Peyer's patch (tissue), 4 donors: ENCODE measurements at places on chromosomes 11 and 22.
A peak's percentile ranks its signal among the peaks of the same experiment; 100 is the strongest.

DNA sequence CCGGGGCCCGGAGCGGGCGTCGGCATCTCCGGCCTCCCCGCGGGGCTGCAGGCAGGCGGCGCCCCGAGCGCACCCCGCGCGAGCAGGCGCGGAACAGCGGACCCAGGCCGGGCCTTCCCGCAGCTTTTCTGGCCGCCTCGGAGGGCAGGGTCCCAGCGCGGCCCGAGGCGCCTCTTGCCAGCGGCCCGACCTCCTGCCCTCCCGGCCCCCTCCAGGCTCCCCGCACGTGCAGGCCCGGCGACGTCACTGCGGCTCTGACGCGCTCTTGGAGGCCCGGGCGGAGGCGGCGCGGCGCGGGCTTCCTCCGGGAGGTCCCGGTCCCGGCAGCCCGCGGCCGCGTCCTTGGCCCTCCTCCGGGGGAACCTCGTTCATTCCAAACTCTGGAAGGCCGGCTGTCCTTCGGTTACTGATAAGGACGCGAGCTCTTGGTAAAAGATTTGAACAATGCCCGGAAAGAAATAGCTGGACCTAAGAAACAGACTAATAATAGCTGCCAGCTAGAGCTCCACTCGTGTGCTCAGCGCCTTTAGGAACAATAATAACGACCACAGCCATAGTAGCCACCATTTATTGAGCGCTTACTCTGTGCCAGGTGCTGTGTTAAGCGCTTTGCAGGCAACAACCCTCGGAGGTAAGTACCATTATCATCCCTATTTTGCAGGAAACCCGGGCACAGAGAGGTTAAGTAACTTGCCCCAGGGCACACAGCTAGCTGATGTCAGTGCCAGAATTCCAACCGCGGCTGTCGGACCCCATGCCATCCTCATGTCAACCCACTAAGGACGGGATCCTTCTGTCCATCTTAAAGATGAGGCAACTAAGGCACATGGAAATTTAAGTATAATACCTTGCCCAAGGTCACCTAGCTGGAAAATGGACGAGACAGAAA, 39.1 kb upstream of the CREB3L1 start:
- H3K4me1 ChIP-seq, result peaks cover 22% of the 10 kb centered on the region
- H3K4me3 ChIP-seq, result peak overlapping the region; percentile 47

GRCh38 chr11:60125956-60126585, 37.6 kb downstream of the MS4A2 start:
- no peak overlapping the region for H3K27ac ChIP-seq
- H3K27me3 ChIP-seq, result no peaks in the 10 kb centered on the region
- DNase-seq, result no peak
- H3K36me3 ChIP-seq, result no peaks in the 10 kb centered on the region
- no peak overlapping the region for H3K4me3 ChIP-seq
- H3K4me1 ChIP-seq, result no peaks in the 10 kb centered on the region

- no peaks in the 10 kb centered on the region for H3K36me3 ChIP-seq
- no peak overlapping the region for H3K4me3 ChIP-seq
- H3K27me3 ChIP-seq, result no peaks in the 10 kb centered on the region
- no peak for DNase-seq
- no peaks in the 10 kb centered on the region for H3K4me1 ChIP-seq
Measured at GRCh38 chr11:131957875-131958274, 587.5 kb downstream of the NTM start.

DNA sequence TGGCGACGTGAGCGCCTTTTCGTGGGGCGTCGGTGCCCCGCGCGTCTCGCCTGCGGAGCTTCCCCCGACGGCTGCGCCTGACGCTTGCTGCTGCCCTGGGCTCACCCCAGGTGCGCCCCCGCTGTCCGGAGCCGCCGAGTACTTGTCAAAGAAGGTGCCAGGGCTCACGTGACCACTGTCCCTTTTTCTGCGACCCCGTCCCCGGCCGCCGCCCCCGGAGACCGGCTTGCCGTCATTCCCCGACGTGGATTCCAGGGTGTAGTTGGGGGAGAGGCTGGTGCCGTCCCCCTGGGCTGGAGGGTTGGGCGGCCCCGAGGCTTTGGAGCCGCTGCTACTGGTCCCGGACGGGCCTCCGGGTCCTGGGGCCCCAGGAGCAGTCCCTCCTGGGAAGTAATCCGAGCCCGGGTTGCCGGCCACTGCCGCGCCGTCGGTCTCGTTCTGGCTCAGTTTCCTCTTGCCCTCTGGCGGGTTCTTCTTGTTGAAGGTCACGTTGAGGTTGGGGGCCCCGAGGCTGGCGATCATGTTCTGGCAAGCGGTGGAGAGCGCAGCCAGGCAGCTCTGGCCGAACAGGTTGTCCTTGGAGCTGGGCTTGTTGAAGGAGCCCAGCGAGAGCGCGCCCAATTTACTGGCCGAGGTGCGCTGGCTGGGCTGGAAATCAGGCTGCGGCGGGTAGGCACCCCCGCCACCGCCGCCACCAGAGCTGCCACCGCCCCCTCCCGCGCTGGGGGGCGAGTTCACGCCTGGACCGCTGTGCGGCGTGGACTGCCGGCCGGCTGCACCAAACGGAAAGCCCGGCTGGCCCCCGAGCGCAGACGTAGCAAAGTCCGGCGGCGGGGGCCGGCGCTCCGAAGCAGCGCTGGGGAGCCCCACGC, 3.8 kb downstream of the MN1 start:
- no peaks in the 10 kb centered on the region for H3K27me3 ChIP-seq
- H3K36me3 ChIP-seq, result no peaks in the 10 kb centered on the region
- H3K4me3 ChIP-seq, result no peak overlapping the region
- no peak for DNase-seq
- H3K4me1 ChIP-seq, result no peaks in the 10 kb centered on the region
- no peak overlapping the region for H3K27ac ChIP-seq

DNA sequence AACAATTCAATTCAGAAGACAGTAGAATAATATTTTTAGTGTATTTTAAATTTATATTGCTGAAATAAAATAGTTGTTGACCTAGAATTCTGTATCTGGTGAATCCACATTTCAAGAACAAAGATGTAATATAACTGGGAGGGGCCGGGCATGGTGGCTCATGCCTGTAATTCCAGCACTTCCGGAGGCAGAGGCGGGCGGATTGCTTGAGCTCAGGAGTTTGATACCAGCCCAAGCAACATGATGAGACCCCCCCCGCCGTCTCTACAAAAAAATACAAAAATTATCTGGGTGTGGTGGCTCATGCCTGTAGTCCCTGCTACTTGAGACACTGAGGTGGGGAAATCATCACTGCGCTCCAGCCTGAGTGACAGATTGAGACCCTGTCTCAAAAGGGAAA, 72.6 kb downstream of the CD82 start:
- no peaks in the 10 kb centered on the region for H3K27me3 ChIP-seq
- no peak overlapping the region for H3K4me3 ChIP-seq
- no peak overlapping the region for H3K27ac ChIP-seq
- H3K4me1 ChIP-seq, result no peaks in the 10 kb centered on the region
- peak; percentile 43 for DNase-seq
- H3K36me3 ChIP-seq, result no peaks in the 10 kb centered on the region

DNA sequence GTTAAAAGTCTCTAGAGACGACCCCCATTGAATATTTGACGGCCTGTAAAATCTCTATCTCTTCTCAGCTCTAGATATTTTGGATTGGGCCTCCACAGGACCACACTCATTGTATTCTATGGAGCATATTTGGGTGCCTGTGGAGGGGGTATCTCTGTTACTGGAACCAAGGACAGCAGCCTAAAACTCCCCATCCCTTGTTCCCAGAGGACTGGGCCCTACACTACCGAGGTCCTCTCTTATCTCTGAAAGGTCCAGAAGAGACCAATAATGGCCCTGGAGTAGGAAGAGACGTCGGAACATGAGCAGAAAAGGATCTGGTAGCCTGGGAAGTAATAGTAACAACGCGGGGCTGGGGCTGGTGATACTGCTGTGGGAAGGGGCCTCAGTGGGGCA, 542 bp downstream of the HPS4 start:
- H3K27me3 ChIP-seq, result no peaks in the 10 kb centered on the region
- H3K36me3 ChIP-seq, result peaks cover 13% of the 10 kb centered on the region
- H3K27ac ChIP-seq, result peak overlapping the region; percentile 94

DNA sequence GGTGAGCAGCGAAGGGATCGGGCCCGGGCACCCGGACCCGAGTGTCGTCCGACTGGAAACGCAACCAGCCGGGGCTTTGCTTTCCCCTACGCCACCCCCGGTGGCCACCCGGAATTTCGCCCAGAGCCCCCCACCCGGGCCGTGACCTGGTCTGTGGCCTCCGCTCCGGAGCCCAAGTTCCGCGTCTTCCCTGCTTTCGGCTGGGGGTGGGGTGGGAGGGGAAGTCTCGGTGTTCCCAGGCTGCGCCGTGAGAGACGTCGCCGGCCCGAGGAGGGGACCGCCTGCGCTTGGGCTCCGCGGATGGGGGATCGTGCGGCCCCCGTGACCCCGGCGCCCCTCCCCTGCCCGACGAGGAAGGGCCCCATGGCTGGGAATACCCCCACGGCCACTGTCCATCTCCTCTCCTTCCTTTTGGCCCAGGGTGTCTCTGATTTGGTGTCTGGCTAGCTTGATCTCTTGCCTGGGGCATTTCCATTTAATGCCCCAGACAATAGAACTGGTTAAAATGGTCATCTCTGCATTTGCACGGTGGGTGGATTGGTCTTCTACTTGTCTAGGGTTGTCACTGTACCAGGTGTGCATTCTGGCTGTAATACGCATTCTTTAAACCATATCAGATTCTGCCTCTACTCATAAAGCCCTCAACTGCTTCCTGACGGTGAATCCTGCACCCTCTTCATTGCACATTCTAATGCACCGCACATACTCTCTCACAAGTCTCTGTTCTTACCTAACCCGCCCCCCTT, 789 bp downstream of the SIK2 start:
- peak overlapping the region; percentile 96 for H3K27ac ChIP-seq
- H3K27me3 ChIP-seq, result no peaks in the 10 kb centered on the region
- peak overlapping the region; percentile 77 for H3K4me3 ChIP-seq
- no peak for DNase-seq
- H3K4me1 ChIP-seq, result no peaks in the 10 kb centered on the region

GRCh38 chr11:117591316-117592039, 205.5 kb downstream of the DSCAML1 start:
- no peaks in the 10 kb centered on the region for H3K27me3 ChIP-seq
- DNase-seq, result no peak
- no peaks in the 10 kb centered on the region for H3K36me3 ChIP-seq
- H3K4me1 ChIP-seq, result no peaks in the 10 kb centered on the region
- H3K4me3 ChIP-seq, result no peak overlapping the region

- H3K27ac ChIP-seq, result peak overlapping the region; percentile 29
- no peaks in the 10 kb centered on the region for H3K4me1 ChIP-seq
- H3K27me3 ChIP-seq, result no peaks in the 10 kb centered on the region
- H3K4me3 ChIP-seq, result no peak overlapping the region
- peak; percentile 56 for DNase-seq
Measured at GRCh38 chr11:35247428-35247827, 108.5 kb downstream of the CD44 start.

DNA sequence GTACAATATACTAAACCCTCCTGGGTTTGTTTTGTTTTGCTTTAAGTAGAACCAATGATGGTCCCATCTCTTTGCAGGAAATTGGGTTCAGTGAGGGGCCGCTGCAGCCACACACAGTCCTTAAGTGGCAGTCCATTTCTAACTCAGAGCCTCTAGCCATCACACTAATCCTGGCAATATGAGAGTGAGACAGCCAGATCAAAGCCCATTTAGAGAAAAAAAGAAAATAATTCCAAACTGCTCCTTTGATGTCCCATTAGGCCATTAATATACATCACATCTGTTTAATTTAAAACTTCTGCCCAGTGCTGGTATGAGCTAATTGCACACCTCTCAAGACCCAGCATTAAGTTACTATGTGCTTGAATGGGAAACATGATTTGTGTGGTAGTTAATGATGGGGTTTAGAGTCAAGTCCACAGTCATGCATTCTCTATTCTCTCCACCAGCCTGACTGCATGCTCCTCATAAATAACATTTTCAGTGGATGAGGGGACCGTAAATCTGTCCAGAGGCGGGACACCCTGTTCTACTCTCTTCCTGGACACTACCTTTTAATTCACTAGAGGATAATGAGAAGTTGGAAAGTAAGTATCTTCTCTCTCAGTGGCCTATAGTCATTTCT, 53.8 kb upstream of the BIRC3 start:
- no peak overlapping the region for H3K27ac ChIP-seq
- H3K36me3 ChIP-seq, result no peaks in the 10 kb centered on the region
- H3K27me3 ChIP-seq, result no peaks in the 10 kb centered on the region
- no peaks in the 10 kb centered on the region for H3K4me1 ChIP-seq
- DNase-seq, result no peak

- H3K4me1 ChIP-seq, result no peaks in the 10 kb centered on the region
- no peak for DNase-seq
- no peak overlapping the region for H3K4me3 ChIP-seq
- no peak overlapping the region for H3K27ac ChIP-seq
- no peaks in the 10 kb centered on the region for H3K27me3 ChIP-seq
- H3K36me3 ChIP-seq, result no peaks in the 10 kb centered on the region
Measured at GRCh38 chr11:113393501-113393985, 6.0 kb downstream of the ANKK1 start.

DNA sequence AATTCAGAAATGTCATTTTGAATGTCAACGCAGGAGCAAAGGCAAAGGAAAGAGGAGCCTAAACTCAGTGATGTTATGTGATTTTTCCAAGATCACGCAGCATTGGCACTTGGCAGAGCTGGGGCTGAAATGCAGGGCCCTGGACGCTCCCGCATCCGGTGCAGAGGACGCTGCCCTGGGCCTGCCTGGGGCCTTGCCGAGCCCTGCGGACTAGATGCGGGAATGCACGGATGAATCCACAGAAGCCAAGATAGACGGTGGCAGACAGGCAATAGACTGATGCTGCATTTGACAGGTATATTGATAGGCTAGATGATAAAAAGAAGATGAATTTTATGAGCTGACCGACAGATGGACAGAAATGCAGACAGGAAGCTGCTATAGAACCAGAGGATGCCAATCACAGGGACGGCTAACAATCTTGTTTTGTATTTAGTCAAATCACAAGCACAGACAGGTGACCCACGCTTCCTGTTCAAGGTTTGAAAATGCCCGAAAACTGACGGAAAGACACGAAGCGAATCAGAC, 696 bp upstream of the MARK2 start:
- peak overlapping the region; percentile 86 for H3K4me3 ChIP-seq
- no peaks in the 10 kb centered on the region for H3K36me3 ChIP-seq
- peaks cover 48% of the 10 kb centered on the region for H3K4me1 ChIP-seq
- DNase-seq, result peak; percentile 65

DNA sequence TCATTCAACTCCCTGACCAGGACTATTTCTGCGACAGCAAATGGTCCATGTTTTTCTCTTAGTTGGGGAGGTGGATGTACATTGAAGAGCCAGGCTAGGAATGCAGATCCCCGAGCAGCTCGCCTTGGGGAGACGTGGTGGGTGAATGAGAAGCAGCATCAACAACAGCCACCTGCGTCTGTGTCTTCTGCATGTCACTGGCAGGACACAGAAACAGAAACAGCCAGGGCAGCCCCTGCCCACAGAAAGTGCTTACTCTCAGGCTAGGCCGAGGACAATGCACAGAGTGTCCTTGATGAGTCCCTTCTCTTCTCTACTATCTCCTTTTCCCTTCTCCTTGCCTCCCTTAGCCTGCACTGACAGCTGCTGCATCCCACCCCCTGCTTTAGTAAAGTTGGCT, 541.9 kb upstream of the CADM1 start:
- no peak overlapping the region for H3K4me3 ChIP-seq
- no peaks in the 10 kb centered on the region for H3K4me1 ChIP-seq
- H3K27ac ChIP-seq, result no peak overlapping the region
- no peaks in the 10 kb centered on the region for H3K36me3 ChIP-seq
